ENCODE measurements at places on chromosomes 1 and 21.

- DNase-seq: no peak
Observed at GRCh38 chr1:3351449-3352298, 102.8 kb upstream of the ARHGEF16 start.

DNA sequence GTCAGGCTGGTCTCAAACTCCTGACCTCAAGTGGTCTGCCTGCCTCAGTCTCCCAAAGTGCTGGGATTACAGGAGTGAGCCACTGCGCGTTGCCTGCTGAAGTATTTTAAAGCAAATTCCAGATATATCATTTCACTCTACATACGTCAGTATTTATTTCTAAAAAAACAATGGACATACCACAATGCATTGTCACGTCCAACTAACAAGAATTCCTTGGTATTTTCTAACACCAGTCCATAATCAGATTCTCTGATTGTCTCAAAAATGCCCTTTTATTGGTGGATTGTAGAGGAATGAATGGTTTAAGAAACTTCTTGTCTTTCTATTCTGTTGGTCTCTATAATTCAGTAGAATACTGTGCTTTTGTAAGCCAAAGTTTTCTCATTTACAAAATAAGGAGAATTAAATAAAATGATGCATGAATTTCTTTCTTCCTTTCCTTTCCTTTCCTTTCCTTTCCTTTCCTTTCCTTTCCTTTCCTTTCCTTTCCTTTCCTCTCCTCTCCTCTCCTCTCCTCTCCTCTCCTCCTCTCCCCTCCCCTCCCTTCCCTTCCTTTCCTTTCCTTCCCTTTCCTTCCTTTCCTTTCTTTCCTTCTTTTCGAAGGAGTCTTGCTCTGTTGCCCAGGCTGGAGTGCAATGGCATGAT, 55.8 kb downstream of the VPS13D start:
- no peak for DNase-seq

DNA sequence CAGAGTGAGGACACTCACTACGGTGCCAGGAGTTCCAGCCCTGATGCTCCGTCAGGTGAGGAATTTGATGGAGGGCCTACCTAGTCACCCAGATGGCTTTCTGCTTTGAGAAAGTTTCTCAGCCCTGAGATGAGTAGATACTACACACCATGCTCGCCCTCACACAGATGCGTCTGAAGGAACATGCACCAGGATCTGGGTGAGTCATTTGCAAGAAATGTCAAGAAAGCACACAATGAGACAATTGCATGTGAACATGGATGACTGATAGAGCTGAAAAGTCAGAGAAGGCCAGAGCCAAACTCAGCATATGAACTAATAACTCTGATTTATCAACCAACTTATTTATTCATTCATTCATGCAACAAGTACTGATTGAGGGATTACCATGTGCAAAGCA, 483.9 kb downstream of the OMA1 start:
- DNase-seq: no peak

- DNase-seq: no peak
Observed at GRCh38 chr1:211538287-211538686, 40.7 kb downstream of the SLC30A1 start.

DNA sequence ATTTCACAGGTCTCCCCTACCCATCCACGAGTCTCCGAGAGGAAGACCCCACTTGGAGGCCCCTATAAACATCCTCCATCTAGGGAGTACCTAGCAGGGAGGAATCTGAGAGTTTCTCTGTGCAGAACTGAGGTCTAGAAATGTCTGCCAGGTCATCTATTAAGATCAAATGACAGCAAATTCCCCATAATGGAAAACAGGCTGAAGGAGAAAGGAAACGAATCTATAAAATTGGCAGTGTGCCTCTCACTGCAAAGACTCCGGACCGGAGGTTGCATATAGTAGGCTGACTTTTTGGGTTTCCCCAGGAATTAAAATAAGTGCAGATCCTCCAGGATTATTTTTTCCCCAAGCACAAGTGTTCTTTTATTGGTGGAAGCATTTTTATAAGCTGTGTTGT, 57.7 kb downstream of the NMNAT2 start:
- no peak for DNase-seq

DNA sequence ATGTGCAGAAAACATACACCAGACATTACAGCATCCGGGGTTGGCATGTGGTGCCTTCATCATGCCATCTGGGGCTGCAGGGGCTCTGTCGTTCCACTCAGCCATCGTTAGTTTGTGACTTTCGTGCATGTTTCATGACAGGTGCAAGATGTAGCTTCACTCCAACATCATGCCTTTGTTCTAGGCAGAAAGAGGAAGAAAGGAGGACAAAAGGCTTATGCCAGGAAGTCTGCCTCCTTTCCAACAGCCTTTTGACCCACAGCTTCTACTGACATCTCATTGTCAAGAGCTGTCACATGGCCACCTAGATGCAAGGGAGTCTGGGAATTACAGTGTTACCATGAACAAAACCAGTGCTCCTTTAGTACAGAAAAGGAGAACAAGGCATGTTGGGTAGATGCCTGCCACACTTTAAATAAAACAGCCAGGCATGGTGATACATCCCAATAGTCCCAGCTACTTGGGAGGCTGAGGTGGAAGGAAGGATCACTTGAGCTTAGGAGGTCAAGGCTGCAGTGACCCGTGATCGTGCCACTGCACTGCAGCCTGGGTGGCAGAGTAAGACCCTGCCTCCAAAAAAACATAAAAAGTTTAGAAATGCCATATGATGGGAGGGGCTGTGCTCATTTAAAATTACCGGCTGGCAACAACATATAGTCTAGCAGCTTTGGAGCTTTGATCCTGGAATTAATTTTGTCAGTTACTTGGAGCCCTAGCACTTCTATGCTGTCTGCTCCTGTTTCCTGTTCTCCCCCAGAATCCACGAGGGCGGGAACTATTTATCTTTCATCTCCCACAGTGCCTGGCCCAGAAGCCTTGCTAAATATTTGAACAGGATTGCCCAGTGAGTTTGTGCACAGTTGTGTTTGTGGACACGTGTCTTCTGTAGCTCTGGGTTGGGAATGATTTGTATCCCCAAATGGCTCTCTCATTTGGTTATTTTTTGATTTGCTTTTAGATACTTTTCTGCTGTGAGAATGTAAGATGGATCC, 7.4 kb downstream of the DOP1B start:
- no peak for DNase-seq

- DNase-seq: no peak
Observed at GRCh38 chr1:53637511-53638359, 101.2 kb downstream of the GLIS1 start.

GRCh38 chr1:158931055-158931737, at the start of gene PYHIN1:
Gene PYHIN1 (plus strand): TSS chr1:158931552. CDS start chr1:158936911, 5,359 bp downstream.
- no peak for DNase-seq

DNA sequence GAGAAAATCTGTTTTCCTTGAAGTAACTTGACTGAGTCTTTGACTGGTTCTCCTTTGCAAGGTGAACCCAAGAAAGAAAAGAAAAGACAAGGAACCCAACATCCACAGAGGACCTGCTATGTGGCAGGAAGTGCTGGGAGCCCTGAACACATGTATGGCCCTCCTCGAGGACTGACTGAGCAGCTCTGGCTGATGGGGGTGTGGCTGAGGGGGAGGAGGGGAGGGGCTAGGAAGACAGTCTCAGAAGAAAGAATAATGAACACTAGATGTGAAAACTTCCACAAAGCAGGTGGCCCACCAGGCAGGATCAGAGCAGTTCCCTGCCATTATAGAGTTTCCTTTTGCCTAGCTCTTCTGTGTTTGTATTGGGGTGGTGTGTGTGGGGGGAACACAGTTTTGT, 26.1 kb downstream of the NENF start:
- no peak for DNase-seq

- no peak for DNase-seq
Observed at GRCh38 chr21:44525391-44526095, 14.5 kb downstream of the KRTAP10-1 start.

GRCh38 chr1:221415651-221416050, 326.2 kb downstream of the DUSP10 start:
- no peak for DNase-seq

- DNase-seq: no peak
Observed at GRCh38 chr1:14602136-14602535, 3.7 kb downstream of the KAZN start.

- DNase-seq: no peak
Observed at GRCh38 chr1:118113261-118113660, 71.8 kb downstream of the SPAG17 start.

- DNase-seq: peak; percentile 23
Observed at GRCh38 chr1:107936498-107937481, 28.2 kb downstream of the VAV3 start.

GRCh38 chr1:109441069-109441468, 14.8 kb upstream of the PSMA5 start:
- DNase-seq: no peak

GRCh38 chr1:52558941-52559340, 6.0 kb upstream of the TUT4 start:
- DNase-seq: no peak

GRCh38 chr1:68745011-68745410, 248.1 kb upstream of the DEPDC1 start:
- no peak for DNase-seq

- DNase-seq: no peak
Observed at GRCh38 chr1:2925918-2926317, 95.3 kb upstream of the ACTRT2 start.

DNA sequence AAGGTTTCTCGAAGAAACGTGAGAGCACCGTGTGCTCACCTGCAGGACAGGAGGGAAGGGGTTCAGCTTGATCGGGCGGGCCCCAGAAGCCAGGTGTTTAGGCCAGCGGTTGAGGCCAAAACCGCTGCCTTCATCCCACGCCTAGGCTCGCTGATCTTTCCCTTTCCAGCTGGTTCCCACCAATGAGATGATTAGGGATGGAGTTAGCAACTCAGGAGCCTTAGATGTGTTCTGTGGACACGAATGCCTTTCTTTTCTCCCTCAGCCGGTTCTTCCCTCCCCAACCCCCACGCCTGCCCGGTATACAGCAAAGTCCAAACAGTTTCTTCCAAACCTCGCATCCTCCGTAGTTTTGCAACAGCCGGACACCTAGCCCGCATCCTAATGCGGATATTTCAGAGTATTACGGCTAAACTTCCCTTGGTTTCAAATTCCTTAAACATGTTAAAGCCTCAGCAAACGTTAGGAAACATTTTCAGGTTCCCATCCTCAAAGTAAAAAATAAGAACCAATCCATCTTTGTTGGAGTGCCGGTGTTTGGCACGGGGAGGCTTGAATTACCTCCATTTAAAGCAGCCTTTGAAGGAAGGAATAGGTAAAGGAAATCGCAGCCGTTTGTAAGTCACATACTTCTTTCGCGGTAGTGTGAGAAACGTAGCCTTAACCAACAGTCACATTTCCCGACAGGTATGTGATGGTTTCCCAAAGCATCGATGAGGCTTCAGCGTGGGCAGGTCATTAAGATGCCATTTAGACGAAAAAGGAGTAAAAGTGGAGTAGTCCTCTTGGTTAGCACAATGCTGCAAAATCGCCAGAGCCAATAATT, 1.1 kb downstream of the LRRC8C start:
- DNase-seq: no peak

- DNase-seq: no peak
Observed at GRCh38 chr1:201537028-201537427, 1.9 kb upstream of the NAV1 start.

- no peak for DNase-seq
Observed at GRCh38 chr1:35179908-35180307, 13.0 kb downstream of the SFPQ start.

DNA sequence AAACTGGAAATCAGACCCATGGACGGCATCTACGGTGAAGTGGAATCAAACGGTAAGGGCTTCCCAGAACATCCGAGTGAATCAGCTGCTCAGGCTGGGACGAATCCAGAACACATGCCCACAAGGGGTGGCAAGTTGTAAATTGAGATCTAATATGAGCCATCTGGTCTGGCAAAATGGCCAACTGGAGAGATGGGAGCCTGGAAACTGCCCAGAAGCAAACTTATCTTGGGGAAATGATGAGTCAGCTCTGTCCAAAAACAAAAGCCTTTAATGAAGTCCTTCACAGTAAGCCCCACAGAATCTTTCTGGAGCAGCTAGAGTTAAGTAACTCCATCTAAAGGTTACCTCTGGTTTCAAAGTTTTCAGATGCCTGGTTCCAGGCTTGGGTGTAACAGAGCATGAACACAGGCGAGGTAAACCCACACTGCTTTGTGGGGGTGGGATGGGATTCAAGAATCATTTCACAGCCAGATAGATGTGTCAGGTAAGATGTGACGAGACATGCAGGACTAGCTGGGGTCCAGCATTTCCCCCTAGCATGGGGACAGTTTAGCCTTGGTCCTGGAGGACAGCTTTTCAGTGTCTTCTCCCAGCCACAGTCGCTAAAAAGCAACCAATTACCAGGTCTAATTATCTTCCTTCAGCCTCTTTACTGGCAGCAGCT, 10.5 kb upstream of the SRP9 start:
- DNase-seq: no peak

- DNase-seq: no peak
Observed at GRCh38 chr1:237219751-237220642, 178.0 kb downstream of the RYR2 start.

- no peak for DNase-seq
Observed at GRCh38 chr1:23188434-23188884, 19.8 kb upstream of the LUZP1 start.

Data from activated CD4-positive, alpha-beta T cell treated with anti-CD3 and anti-CD28 coated beads for 1 hour (primary cell).